Prostate gland (tissue), 2 donors: ENCODE measurements at places on chromosomes 2 and 18.

DNA sequence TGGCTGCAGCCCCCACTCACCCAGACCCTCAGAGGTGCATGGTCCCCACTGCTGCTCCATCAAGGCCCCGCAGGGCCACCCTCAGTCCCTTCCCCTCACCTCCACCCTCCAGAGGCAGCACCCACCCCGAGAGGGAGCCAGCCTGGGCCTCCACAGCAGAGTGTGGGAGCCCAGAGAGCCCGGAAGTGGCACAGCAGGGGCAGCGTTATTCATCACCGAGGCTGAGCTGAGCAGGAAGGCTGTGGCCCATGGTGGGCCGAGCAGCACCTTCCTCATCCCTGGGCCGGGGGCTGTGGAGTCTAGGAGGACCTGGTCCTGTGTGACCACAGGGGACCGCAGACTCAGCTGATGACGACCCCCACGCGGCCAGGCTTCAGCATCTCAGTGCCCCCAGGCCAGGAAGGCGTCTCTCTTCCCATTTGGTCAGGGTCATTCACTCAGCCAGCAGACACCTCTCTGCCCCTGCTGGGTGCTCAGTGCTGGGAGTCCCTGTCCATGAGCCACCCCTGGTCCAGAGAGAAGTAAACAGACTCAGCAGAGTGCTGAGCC lies 258.1 kb downstream of the ATAD2B start:
- no peaks in the 10 kb centered on the region for H3K36me3 ChIP-seq
- H3K27me3 ChIP-seq, result no peaks in the 10 kb centered on the region
- peak overlapping the region; percentile 81 for H3K27ac ChIP-seq
- no peak overlapping the region for H3K4me3 ChIP-seq

GRCh38 chr2:159164457-159164911 lies 122.0 kb downstream of the WDSUB1 start:
- H3K4me3 ChIP-seq, result no peak overlapping the region
- no peak overlapping the region for H3K27ac ChIP-seq
- DNase-seq, result no peak
- H3K27me3 ChIP-seq, result no peaks in the 10 kb centered on the region

DNA sequence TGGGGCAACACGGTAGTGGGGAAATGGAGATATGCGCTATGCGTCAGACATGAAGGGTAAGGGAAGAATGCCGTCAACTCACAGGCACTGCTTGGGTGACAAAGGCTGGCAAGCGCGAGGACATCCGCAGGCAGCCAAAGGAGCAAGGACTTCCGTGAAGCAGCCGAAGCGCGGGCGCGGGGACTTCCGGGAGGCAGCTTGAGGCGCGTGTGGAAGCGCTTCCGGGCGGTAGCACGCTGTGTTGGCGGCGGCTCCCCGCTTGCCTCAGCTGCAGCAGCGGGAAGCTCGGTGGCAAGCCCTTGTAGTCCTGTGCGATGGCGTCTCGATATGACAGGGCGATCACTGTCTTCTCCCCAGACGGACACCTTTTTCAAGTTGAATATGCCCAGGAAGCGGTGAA lies at the start of gene PSMA8:
Gene PSMA8 (plus strand): TSS at position 218 of the 400 bp plus-strand sequence. CDS start 97 bp downstream, at position 315.
- H3K27ac ChIP-seq, result no peak within 1 kb of the TSS
- no peak for DNase-seq
- H3K4me1 ChIP-seq, result no peaks in the 10 kb centered on the region
- no peaks in the 10 kb centered on the region for H3K27me3 ChIP-seq
- H3K36me3 ChIP-seq, result no peaks in the 10 kb centered on the region

GRCh38 chr2:178277741-178278197 lies 83.5 kb downstream of the OSBPL6 start:
- no peak for DNase-seq
- H3K27me3 ChIP-seq, result no peaks in the 10 kb centered on the region
- no peak overlapping the region for H3K27ac ChIP-seq
- H3K4me3 ChIP-seq, result no peak overlapping the region
- H3K36me3 ChIP-seq, result no peaks in the 10 kb centered on the region

DNA sequence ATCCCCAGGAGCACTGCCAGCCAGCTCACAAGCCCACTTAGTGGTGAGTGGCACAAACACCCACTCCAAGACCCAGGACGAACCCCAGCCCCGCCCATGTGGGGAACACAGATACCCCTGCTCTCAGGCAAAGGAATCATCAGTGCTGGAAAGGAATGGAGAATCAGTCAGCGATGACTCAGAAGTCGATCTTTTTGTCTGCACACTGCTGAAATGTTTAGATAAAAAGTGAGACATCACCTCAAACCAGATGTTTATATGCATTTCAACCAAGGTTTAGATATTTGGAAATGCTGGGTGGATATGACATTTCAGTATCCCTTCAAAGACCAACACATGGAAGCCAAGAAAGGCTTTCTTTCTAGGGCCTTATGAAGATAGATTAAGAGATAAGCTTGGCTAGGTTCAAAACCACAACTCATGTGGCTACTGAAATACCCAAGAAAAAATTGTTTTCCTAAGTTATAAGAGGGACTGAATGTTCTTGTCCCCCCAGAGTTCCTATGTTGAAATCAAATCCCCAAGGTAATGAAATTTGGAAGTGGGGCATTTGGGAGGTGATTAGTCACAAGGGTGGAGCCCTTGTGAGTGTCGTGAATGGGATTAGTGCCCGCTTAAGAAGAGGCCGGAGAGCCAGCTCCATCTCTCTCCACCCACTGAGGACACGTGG lies 43.7 kb downstream of the POU3F3 start:
- H3K27me3 ChIP-seq, result peaks cover 4% of the 10 kb centered on the region
- H3K4me1 ChIP-seq, result no peaks in the 10 kb centered on the region

DNA sequence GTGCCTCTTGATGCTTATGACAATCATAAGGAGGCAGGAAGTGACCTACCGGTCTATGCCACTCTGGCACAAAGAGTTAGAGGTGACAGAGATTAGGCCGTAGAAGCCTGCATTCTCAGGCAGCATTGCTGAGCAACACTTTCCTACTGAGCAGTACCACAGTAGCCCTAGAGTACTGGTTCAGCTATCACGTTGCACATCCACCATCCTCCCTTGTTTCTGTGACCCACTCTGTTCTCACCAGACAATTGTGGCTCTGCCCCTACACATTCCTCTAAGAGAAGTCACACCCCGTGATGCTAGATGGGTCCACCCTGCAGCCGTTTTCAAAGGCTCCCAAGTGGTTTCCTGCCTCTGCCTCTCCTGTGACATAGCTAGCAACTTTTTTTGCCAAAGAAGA lies 22.6 kb upstream of the SUCLG1 start:
- H3K36me3 ChIP-seq, result no peaks in the 10 kb centered on the region
- no peaks in the 10 kb centered on the region for H3K4me1 ChIP-seq
- H3K27ac ChIP-seq, result no peak overlapping the region
- H3K27me3 ChIP-seq, result no peaks in the 10 kb centered on the region
- H3K4me3 ChIP-seq, result no peak overlapping the region
- no peak for DNase-seq

DNA sequence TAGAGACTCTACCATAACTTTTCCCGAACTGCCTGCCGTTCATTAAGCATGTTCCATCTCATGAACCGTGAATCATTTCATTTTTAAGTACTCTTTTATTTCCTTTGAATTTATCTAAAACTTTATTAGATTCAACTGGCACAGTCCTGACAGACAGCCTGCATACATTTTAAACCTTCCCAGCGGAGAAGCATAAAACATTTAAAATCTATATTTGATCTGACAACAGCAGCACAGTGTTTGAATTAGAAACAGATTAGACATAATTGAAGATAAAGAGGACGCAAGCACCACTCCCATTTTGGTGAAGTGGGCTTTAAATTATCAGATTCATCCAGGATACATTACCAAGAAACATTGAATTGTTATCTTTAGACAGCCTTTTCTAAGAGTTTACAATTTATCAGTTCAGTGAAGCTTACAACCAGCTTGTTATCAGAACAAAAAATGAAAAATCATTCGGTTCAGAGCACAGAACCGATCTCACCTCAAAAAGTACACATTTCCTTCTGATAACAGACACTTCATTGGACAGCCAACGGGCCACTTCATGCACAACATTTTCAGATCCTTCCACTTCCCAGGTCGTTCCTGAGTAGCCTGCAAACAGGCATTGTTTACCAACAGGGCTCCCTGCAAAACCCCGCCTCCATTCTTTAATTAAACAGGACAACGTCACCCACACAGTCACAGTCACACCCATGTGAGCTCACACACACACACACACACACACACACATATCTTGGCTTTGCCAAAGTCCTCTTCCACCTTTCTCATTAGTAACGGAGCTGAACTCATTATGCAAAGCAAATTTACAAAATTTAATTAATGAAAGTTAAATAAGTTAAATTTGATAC lies 171.2 kb downstream of the SP3 start:
- H3K27me3 ChIP-seq, result no peaks in the 10 kb centered on the region
- no peak overlapping the region for H3K4me3 ChIP-seq
- H3K27ac ChIP-seq, result no peak overlapping the region
- H3K36me3 ChIP-seq, result no peaks in the 10 kb centered on the region
- no peak for DNase-seq

DNA sequence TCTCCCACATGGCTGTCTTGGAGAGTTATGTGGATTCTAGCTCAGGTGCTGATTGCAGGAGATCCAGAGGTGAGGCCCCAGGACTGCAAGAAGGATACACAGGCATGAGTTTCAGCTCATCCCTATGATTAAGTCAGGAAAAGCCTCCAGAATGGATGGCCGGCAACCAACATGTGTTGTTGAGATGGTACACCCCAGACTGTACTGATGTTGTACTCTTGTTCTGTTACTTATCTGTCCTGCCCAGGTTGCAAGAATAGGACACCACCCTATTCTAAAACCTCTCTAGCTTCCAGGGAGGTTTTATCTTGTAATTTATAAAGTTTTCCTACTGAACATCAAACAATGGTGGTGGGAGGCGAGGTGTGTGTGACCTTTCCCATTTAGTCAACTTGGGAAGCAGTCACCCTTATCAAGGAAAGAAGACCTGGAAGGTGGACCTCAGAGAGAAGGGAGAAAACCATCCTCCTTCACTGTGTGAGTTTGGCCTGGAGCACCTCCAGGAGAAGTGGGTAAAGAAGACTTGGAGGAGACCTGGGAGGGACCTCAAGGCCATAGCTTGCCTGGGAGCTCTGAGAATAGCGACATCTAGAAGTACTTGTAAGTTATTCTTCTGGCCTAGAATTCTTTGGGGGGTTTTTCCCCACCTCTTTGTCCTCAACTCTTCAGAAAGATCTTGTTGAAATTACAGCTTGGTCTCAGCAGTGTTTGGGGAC lies 8.6 kb downstream of the FAM124B start:
- H3K4me3 ChIP-seq, result no peak overlapping the region
- H3K27ac ChIP-seq, result no peak overlapping the region
- H3K27me3 ChIP-seq, result no peaks in the 10 kb centered on the region
- DNase-seq, result no peak
- no peaks in the 10 kb centered on the region for H3K36me3 ChIP-seq
- no peaks in the 10 kb centered on the region for H3K4me1 ChIP-seq

GRCh38 chr2:74399785-74400184 lies 19.7 kb upstream of the DCTN1 start:
- no peaks in the 10 kb centered on the region for H3K36me3 ChIP-seq
- H3K27me3 ChIP-seq, result no peaks in the 10 kb centered on the region
- no peak overlapping the region for H3K4me3 ChIP-seq

- H3K27ac ChIP-seq, result peak within 1 kb of the TSS; percentile 87
- peak; percentile 94 for DNase-seq
- no peaks in the 10 kb centered on the region for H3K27me3 ChIP-seq
Measured at GRCh38 chr2:189440947-189441708, at the start of gene WDR75. Gene WDR75, plus strand, starts transcription at chr2:189441474. Its CDS starts 19 bp downstream, at chr2:189441493.

- no peak overlapping the region for H3K4me3 ChIP-seq
- H3K27ac ChIP-seq, result no peak overlapping the region
Measured at GRCh38 chr2:25222477-25223121, 54.2 kb upstream of the POMC start.

- no peak for DNase-seq
- H3K27ac ChIP-seq, result no peak overlapping the region
- H3K36me3 ChIP-seq, result no peaks in the 10 kb centered on the region
- H3K4me3 ChIP-seq, result no peak overlapping the region
Measured at GRCh38 chr2:217193431-217194340, 333.8 kb upstream of the TNP1 start.

- H3K27me3 ChIP-seq, result no peaks in the 10 kb centered on the region
- no peaks in the 10 kb centered on the region for H3K36me3 ChIP-seq
- no peaks in the 10 kb centered on the region for H3K4me1 ChIP-seq
- H3K27ac ChIP-seq, result no peak overlapping the region
Measured at GRCh38 chr18:21980744-21981143, 188.6 kb upstream of the GATA6 start.

DNA sequence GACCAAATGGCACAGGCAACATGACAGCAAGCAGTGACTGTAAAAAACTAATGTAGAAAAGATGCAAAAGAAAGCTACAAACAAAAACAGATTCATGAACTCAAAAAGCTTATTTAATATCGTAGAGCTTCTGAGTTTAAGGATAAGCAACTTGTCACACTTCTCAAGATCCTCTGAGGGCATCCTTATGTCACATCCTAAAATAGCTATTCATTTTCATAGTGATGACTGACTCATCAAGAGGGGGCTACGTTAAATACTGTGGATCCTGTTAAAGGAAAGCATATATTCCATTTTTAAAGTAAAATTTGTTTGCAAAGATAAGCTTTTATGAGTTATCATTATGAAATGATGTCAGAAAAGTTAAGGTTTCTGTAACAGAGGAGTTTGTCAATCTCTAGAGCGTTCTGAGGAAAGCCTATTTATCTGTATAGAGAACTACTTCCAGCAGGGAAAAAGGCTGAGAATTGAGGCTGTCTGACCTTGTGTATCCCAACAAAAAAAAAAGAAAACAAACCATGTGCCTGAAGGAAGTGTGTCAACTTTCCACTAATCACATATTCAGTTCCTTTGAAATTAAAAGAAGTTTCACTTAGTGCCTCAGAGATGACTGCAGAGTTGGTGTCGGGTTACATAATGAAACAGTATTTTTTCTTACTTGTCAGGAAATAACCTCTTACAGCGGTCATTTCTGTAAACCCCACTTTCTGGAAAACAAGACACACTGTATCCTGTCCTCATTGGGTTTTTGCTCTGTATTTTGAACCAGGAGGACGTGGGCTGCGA lies 115.5 kb downstream of the ESCO1 start:
- no peaks in the 10 kb centered on the region for H3K27me3 ChIP-seq
- no peaks in the 10 kb centered on the region for H3K4me1 ChIP-seq
- no peak for DNase-seq
- H3K27ac ChIP-seq, result no peak overlapping the region

GRCh38 chr2:198440833-198441232 lies 636.4 kb downstream of the PLCL1 start:
- H3K4me1 ChIP-seq, result no peaks in the 10 kb centered on the region
- no peaks in the 10 kb centered on the region for H3K27me3 ChIP-seq
- no peaks in the 10 kb centered on the region for H3K36me3 ChIP-seq
- DNase-seq, result no peak
- H3K27ac ChIP-seq, result no peak overlapping the region
- H3K4me3 ChIP-seq, result no peak overlapping the region
